Cardiac fibroblast (primary cell): ENCODE measurements at places on chromosomes 2 and 18.

GRCh38 chr2:190486037-190486623 is 48.4 kb downstream of the NEMP2 start:
- DNase-seq, result no peak

DNA sequence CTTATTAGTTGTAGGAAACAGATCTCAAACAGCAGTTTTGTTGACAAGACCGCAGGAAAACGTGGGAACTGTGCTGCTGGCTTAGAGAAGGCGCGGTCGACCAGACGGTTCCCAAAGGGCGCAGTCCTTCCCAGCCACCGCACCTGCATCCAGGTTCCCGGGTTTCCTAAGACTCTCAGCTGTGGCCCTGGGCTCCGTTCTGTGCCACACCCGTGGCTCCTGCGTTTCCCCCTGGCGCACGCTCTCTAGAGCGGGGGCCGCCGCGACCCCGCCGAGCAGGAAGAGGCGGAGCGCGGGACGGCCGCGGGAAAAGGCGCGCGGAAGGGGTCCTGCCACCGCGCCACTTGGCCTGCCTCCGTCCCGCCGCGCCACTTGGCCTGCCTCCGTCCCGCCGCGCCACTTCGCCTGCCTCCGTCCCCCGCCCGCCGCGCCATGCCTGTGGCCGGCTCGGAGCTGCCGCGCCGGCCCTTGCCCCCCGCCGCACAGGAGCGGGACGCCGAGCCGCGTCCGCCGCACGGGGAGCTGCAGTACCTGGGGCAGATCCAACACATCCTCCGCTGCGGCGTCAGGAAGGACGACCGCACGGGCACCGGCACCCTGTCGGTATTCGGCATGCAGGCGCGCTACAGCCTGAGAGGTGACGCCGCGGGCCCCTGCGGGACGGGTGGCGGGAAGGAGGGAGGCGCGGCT is at the start of gene TYMS:
Gene TYMS, plus strand, starts transcription at position 343 of the 690 bp plus-strand sequence. Its CDS starts 90 bp downstream, at position 433.
- DNase-seq, result peak; percentile 50

DNA sequence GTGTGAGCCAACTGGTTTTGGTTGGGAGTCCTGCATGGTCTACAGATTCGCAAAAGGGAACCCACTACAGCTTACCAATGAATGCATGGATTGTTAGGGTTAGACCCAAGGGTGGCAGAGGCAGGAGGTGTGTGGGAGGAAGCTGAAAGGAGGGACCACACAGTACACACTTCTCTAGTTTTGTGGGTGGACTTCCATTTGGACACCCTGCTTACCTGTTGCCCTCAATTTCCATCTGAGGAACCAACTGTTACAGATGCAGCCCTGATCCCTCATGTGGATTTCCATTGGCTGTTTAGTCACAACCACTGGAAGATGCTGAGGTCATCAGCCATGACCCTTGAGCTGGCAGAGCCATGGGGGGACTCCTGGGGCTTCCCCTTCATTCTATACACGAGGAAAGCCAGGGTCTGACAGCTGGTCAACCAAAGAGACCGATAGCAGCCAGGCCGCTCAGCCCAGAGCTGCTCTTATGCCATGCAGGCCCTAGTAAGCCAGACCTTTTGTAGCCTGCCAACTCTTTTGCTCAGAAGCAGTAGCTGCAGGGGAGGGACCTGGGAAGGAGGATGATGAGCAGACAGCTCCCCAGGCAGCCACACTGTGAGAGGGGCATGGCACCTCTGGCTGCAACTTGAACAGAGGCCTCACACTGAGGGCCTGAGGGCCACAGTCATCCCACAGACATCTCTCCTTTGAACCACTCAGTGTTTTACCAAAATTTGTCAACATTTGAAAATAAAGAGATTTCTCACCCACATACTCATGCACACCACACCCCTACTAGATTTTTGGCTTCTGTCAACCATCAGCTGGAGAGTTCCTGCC is 162.1 kb downstream of the SETBP1 start:
- no peak for DNase-seq

- DNase-seq, result no peak
These were observed 122.1 kb downstream of the TFCP2L1 start for GRCh38 chr2:121162893-121163292.

GRCh38 chr2:98036349-98037000 is 40.7 kb upstream of the TMEM131 start:
- DNase-seq, result no peak

DNA sequence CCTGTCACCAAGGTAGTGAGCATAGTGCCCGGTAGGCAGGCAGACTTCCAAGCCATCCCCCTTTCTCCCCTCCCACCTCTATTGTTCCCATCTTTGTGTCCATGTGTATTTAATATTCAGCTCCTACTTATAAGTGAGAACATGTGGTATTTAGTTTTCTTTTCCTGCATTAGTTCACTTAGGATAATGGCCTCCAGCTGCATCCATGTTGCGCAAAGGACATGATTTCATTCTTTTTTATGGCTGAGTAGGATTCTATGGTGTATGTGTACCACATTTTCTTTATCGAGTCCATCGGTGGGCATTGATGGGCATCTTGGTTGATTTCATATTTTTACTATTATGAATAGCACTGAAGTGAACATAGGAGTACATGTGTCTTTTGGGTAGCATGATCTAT is 35.3 kb downstream of the MMADHC start:
- no peak for DNase-seq

- DNase-seq, result no peak
These were observed 18.3 kb downstream of the GPATCH11 start for GRCh38 chr2:37102588-37102987.

GRCh38 chr18:42446195-42446594 is 491.2 kb downstream of the PIK3C3 start:
- DNase-seq, result peak; percentile 95

DNA sequence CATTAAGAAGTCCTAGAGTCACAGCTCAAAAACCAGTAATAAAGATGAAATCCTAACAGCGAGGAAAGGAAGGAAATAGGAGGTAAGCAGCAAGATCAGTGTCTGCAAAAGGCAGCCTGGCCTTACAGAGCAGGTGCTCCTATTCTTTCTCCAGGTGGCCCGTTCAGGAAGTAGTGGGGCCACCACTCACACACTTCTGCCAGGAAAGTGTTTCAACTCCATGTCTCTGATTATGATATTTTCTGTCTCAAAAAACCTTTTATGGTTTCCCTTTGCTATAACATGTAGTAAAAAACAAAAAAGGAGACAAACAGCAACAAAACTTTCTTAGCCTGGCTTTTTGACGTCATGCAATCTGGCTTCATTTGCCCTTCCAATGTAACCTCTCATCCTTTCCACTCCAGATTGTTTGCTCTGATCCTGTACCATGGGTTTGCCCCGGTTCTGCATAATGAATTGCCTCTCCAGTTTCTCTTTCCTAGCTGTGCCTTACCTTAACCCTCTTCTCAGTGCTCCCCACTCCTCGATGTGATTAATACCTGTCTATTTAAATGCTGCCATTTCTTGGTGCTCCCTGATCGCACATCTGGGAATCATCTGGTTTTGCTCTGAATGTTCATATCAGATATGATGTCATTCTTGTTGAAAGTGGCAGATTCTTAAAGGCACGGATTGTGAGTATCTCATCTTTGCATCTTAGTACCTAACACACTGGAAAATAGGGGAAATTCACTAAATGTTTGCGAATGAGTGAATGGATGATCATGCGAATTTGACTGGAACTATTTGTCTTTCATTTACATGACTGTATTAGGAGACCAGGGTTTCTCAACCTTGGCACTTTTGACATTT is 50.6 kb upstream of the PTPRM start:
- no peak for DNase-seq

- no peak for DNase-seq
These were observed 104.2 kb downstream of the ACKR3 start for GRCh38 chr2:236673823-236674185.

- DNase-seq, result no peak
These were observed 57.3 kb downstream of the BAZ2B start for GRCh38 chr2:159559034-159559433.

- no peak for DNase-seq
These were observed 777.4 kb downstream of the DSC3 start for GRCh38 chr18:30265190-30265589.

GRCh38 chr2:134233728-134234136 is 20.1 kb upstream of the MGAT5 start:
- DNase-seq, result no peak

- DNase-seq, result no peak
These were observed 590.5 kb upstream of the SLC8A1 start for GRCh38 chr2:41042343-41042742.

DNA sequence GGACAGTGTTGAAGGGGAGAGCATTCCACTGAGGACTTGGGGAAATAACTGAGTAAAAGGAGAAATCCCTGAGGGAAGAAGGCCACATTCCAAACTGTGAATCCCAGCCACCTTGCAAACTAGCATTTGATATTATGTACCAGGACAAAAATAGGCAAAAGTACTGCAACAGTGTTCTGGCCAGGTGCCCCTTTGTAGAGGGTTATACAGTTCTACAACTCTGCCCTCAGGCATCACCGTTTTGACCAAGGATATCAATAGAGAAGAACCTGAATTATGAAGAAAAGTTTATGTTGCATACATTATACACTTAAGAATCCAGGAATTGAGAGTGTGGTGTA is 20.6 kb upstream of the CAVIN2 start:
- DNase-seq, result no peak

DNA sequence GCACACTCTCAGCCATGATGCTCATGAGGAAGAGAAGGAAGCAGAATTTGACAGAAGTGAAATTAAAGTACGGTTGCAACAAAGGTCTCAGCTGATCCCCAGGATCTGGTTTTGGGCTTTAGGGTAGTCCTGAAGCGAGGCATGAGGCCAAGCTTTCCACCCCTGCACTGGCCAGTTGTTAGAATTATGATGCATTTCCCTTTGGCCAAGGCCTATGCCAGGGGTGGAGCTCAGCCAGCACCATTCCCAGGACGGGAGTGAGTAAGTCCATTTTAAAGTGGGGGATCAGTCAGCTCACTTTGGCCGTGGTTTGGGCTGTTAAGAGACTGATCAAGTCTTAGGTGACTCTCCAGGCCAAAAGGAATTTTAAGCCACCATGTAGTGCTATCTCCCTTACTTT is 314.5 kb upstream of the MMADHC start:
- peak; percentile 64 for DNase-seq

DNA sequence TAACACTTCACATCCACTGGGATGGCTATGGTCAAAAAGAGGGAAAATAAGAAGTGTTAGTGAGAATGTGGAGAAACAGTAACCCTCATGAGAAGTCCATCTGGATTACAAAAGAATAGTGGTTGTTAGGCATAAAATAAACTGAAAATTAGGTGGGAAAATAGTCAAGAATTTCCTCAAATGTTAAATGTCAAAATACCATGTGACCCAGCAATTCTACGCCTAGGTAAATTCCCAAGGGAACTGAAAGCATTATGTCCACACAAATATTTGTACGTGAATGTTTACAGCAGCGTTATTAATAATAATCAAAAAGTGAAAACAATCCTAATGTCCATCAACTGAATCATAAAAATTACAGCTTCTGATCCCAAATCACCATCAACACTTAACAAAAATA is 11.0 kb downstream of the WDR33 start:
- DNase-seq, result no peak

DNA sequence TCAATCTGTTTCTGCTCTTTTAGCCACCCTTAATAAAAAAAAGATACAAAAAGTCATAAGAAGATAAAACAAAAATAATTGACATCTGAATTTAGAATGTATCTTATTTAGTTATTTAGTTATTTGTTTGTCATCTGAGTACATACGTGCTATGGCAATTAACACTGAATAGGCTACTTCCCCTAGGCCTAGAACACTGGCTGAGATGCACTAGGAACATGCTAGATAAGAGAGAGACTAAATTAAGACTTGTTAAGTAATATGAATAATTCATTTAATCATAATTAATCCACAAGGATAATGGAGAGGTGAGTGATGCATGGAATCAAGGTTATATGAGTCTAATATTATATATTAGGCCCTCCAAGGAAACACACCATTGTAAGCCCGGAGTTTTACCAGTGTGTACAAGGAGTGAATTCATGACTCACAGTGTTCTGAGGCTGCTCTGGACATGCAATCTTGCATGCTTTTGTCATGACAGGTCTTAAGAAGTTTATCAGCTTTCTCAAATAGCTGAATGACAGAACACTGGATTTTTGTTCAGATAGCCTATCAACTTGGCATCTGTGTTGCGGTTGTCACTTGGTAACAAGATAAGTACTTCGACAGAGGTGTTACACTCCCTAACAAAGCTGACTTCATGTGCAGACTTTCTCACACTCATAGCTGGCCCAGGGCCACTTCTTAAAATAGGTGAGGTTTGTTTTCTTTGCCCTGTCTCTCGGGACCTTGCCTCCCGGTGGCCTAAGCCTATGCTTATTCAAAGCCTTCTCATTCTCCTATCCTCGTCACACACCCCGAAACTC is 5.0 kb upstream of the SERPINB2 start:
- peak; percentile 94 for DNase-seq

- no peak for DNase-seq
These were observed 3.5 kb downstream of the ICOS start for GRCh38 chr2:203940039-203940438.

DNA sequence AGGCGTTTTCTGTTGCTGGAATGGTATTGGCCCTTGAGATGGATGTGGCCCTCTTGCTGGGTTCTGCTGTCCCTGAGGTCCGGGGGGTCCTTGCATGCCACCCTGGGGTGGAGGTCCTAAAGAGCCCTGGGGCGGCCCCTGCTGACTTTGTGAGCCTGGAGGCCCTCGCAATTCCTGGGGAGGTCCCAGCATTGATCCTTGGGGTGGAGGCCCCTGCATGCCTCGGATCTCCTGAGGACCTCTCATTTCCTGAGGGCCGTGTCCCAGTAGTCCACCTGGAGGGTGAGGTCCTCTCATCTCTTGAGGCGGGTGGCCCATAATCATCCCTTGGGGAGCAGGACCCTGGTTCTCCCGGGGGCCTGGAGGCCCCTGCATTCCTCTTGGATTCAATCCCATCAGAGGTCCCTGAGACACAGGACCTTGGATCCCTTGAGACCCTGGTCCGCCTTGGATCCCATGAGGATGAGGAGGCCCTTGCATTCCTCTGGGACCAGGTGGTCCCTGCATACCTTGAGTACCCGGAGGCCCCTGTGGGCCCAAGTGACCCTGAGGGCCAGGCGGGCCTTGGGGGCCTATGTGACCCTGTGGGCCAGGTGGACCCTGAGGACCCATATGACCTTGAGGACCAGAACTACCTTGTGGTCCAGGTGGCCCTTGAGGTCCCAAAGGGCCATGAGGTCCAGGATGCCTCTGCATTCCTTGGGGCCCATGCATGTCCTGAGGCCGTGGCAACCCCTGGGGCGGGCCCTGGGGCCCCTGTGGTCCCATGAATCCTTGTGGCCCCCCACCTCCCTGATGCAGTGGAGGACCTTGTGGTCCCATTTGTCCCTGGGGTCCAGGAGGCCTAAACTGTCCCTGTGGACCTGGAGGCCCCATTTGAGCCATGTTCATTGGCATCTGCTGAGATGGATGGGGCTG is 18.3 kb downstream of the SFT2D3 start:
- no peak for DNase-seq
